ENCODE measurements at places on chromosomes 11 and 22.

DNA sequence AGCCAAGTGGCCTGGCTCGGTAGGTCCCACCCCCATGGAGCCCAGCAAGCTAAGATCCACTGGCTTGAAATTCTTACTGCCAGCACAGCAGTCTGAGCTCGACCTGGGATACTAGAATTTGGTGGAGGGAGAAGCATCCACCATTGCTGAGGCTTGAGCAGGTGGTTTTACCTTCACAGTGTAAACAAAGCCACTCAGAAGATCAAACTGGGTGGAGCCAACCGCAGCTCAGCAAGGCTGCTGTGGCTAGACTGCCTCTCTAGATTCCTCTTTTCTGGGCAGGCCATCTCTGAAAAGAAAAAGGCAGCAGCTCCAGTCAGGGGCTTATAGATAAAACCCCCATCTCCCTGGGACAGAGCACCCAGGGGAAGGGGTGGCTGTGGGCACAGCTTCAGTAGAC is 22.3 kb upstream of the OR5B21 start:
- peak; percentile 15 for DNase-seq

DNA sequence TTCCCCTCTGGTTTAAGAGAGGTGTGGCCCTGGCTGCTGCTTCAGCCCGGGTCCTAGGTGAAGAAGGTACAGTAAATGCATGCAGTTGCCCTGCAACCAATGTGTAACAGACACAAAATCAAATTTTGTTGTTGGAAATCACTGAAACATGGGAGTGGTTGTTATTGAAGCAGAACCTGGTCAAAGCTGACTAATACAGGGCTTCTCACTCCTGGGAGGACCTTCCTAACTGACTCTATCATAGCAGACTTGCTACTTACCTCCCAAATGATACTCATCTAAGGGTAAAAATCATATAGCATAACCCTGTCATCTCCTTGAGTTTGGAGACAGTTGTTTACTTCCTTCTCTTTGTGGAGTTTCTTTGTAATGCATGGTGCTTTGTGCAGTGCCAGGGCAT is 52.6 kb downstream of the SLC1A2 start:
- DNase-seq = no peak

- no peak for DNase-seq
Observed at GRCh38 chr11:108574675-108575074, 18.9 kb downstream of the EXPH5 start.

GRCh38 chr11:75265851-75266531 is 25.4 kb downstream of the TPBGL start:
- no peak for DNase-seq

DNA sequence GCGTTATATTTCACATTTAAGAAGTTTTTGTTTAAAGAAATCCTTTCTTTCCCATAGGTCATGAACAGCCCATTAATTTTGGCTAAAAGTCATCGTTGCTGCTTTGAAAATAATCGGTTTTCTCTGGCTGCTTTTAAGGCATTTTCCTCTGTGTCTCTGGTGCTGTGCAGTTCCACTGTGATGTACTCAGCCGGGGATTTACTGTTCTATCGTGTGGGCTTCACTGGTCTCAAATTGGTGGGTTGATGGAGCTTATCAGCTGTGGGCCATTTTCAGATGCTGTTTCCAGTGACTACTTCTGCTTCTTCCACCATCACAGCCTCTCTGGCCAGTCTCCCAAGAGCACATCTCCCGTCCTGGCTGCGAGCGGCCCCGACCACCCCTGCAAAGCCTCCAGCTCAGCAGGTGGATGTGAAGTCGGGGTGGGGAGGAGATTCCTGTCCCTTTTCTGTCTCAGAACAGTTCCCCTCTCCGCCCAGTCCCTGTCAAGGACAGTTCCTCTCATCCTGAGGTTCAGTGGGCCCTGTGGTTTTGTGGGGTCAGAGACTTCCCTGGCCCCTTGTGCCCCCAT is 20.3 kb downstream of the IFITM10 start:
- DNase-seq = no peak

DNA sequence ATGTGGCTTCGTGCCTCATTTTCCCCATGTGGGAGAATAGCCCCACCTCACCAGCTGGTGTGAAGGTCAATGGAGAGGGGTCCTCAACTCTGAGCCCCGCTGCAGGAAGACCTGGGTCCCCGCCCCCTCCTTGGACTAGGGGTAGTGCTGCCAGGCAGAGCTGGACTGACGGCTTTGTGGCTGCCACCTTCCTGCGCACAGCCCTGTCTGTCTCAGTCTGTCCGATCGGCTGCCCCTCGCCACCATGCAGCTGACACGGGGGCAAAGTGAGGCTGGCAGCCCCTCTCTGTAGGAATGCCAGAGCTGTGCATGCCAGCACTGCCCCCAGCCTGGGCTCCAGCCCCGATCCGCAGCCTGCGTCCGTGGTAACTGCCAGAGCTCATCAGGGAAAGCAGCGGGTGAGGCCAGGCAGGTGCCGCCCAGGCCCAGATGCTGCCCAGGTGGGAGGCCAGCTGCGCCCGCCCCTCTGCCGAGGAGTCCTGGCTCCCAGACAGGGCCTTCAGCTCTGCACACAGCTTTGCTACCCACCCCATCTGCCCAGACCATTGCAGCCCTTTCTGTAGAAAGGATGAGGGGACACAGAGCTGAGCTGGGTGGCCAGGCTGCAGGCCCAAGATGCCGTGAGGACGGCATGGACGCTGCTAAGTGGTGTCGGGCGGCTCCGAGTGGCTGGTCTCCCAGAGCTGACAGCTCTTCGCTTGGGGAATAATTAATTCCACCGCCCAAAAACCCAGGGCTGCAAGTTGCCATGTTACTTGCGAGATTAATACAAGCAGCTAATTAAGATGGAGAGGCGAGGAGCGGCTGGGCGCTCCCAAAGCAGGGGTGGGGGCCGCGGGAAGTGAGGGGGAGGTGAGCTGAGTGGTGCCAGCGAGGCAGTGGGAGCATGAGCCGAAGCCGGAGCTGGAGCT is 19.5 kb upstream of the FLRT1 start:
- no peak for DNase-seq

- DNase-seq = no peak
Observed at GRCh38 chr11:44906649-44907048, 44.0 kb downstream of the TP53I11 start.

GRCh38 chr11:760236-760635 is 13.0 kb downstream of the TALDO1 start:
- DNase-seq = no peak

DNA sequence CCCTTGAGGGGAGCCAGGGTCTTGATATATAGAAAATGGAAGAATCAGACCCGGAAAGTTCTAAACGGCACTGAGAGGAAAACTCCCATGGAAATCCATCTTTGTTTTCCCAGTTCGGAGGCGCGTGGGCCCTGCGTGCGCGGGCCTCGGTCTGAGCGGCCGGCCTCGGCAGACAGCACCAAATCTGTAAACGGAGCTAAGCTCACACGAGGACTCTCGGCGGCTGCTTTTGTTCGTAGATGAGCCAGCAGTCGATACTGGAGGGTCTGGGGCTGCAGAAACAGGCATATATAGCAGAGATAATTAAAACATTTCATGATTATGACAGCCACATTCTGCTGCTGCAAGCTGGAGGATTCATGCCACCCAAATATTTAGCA is 68.5 kb upstream of the PPARA start:
- DNase-seq = no peak

DNA sequence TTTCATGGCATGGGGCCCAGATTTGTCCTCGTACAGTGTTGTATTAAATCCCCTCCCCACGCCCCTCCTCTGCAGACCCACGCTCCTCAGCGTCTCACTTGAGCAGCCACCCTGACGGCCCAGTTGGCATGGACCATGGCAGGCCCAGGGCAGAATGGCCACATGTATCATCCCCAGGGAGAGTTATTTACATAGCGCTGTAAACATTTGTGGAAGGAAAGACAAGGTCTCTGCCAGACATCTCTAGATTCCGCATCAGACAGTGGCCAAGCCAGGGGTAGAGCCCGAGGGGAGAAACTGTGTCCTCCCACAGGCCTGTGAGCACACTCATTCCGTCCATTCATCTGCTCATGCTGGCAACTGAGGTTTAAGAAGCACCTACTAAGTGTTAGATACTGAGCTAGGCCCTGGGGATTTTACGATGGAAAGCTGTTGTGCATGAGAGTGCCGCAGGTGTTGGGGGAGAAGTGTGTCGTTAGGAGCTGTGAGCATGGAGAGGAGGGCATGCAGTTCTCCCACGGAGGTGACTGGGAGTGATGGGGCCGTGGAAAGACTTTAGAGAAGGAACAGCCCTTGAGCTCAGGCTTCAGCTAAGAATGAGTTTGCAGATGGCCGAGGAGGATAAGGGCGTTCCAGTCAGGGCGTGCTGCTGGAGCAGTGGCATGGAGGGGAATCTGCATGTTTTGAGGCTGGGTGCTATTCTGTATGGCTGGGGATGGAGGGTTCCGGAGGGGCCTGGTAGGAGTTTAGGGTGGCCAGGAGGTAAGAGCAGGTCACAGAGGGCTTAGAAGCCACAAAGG is 94.9 kb downstream of the GRIK4 start:
- no peak for DNase-seq

GRCh38 chr22:29308791-29309262 is 2.4 kb downstream of the GAS2L1 start:
- no peak for DNase-seq

DNA sequence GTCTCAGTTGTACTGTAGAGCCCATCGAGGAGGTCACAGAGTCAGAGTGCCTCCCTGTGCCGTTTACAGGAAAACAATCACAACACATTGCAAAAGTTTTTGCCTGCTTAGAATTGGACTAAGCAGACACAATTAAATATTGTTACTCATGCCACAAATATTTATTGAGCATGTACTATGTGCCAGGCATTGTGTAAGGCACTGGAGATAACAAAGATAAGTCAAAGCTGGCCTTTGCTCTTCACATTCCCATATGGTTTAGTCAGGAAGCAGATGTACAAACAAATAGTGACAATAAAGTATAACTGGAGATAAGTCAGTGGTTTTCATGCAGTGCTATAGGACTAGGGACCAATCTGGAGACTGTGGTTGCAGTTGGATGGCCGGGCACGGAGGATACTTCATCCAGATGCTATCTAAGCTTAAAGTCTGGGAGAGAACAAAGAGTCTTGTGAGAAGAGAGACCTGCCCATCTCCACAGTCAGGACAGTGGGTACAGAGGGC is 550.7 kb downstream of the INSC start:
- DNase-seq = no peak

- DNase-seq = peak; percentile 69
Observed at GRCh38 chr22:30390974-30391691, 3.9 kb upstream of the RNF215 start.

- no peak for DNase-seq
Observed at GRCh38 chr11:111148121-111148520, 97.4 kb upstream of the POU2AF2 start.

GRCh38 chr22:29449296-29449875 is 11.0 kb downstream of the RFPL1 start:
- no peak for DNase-seq

- DNase-seq = peak; percentile 57
Observed at GRCh38 chr22:32528984-32529982, 54.7 kb downstream of the FBXO7 start.

DNA sequence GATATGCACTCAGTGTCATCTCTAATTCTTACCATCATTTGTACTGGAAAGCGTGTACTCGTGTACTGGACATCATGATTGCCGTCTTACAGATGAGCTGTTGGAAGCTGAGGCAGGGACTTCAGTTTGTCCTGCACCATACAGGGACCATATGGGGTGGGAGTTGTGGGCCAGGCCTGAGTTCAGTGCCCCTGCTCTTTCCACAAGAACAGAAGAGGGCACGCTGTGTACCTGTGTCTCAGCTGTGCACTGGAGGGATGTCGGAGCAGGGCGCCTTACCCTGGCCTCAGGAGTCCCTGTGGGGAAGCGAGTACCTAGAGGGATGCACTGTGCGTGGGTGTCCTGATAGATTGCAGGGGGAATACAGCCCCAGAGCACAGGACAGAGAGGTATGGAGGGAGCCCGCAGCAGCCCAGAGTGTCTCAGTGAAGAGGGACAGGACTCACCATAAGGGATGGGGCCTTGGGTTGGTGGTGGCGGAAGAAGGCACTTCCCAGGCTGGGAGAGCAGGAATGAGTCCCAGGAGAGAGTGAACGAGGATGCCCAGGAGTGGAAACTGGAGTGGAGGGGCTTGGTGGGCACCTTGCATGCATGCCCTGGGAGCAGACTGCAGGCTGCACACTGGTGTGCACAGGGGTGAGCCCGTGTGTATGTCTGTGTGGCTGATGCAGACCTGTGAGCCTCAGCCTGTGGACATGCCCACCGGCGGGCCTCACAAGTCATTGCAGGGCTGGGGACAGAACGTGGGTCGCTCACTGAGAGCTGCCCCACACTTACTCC is 329.7 kb downstream of the TBC1D22A start:
- no peak for DNase-seq

GRCh38 chr11:46633291-46634217 is 16.2 kb downstream of the ATG13 start:
- no peak for DNase-seq
